ENCODE measurements at places on chromosomes 5 and 9. TPM values are rescaled to one million over a fixed set of nuclear protein-coding genes. Genes with fewer than 3 reads are reported as not detected.

Gene TMEM174
- total RNA-seq, result not detected

GRCh38 chr5:134090522-134090921 is 24.0 kb upstream of the TCF7 start:
- peaks cover 22% of the 10 kb centered on the region for H3K4me1 ChIP-seq
- no peaks in the 10 kb centered on the region for H3K36me3 ChIP-seq
- DNase-seq, result no peak
- no peak overlapping the region for H3K4me3 ChIP-seq
- H3K27me3 ChIP-seq, result no peaks in the 10 kb centered on the region

Gene DTWD2
- total RNA-seq, result 3.5 TPM

Gene ZNF367
- 4.3 TPM for total RNA-seq

Gene RFESD
- 2.4 TPM for total RNA-seq

DNA sequence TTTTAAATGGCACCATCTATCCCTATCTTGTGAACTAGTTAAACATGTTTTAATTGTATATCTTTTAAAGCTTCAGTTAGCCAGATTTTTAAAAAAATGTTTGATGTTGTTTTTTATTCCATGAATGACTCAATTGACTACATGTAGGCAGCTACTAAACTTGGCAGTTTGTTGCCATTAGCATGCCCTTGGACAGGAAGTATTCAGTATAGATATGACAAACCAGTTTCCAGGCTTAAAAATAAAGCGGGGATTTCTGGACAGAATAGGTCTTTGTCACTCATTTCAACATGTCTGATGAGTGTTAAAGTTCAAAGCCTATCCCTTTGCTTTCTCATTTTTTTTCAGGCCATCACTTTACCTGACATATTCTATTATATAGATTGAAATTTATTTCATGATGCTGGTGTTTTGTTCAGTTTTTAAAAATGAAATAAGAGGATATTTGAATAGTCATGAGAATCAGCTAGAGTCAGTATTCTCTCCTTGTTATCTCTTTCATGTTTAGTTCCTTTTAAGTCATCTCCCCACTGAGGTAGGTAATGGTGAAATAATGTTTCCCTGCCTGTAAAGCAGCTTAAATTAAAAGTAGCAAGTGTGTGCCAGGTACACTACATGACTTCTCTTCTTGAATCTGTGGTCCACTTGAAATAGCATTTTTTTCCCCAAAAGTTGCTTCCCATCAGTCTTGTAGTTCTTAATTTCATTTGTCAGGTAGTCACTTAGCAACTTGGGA is 11.9 kb downstream of the TNFAIP8 start:
- no peak for DNase-seq
- no peaks in the 10 kb centered on the region for H3K27me3 ChIP-seq
- H3K4me1 ChIP-seq, result peaks cover 89% of the 10 kb centered on the region
- H3K4me3 ChIP-seq, result peak overlapping the region; percentile 71
- peak overlapping the region; percentile 84 for H3K27ac ChIP-seq
- peaks cover 56% of the 10 kb centered on the region for H3K36me3 ChIP-seq

DNA sequence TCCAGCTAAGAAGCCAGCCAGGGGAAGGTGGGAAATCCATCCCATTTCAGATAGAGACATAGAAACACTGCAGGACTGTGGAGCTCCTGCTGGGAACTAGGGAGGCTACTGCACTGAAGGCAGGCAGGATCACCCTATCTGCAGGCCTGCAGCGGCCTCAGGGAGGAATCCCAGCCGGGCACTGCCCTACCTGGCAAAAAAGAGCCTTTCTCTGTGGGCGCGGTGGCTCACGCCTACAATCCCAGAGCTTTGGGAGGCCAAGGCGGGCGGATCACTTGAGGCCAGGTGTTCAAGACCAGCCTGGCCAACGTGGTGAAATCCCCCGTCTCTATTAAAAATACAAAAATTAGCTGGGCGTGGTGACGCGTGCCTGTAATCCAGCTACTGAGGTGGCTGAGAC is 71.4 kb upstream of the PHYKPL start:
- H3K36me3 ChIP-seq, result no peaks in the 10 kb centered on the region
- H3K4me1 ChIP-seq, result no peaks in the 10 kb centered on the region
- no peak overlapping the region for H3K27ac ChIP-seq
- no peak for DNase-seq

DNA sequence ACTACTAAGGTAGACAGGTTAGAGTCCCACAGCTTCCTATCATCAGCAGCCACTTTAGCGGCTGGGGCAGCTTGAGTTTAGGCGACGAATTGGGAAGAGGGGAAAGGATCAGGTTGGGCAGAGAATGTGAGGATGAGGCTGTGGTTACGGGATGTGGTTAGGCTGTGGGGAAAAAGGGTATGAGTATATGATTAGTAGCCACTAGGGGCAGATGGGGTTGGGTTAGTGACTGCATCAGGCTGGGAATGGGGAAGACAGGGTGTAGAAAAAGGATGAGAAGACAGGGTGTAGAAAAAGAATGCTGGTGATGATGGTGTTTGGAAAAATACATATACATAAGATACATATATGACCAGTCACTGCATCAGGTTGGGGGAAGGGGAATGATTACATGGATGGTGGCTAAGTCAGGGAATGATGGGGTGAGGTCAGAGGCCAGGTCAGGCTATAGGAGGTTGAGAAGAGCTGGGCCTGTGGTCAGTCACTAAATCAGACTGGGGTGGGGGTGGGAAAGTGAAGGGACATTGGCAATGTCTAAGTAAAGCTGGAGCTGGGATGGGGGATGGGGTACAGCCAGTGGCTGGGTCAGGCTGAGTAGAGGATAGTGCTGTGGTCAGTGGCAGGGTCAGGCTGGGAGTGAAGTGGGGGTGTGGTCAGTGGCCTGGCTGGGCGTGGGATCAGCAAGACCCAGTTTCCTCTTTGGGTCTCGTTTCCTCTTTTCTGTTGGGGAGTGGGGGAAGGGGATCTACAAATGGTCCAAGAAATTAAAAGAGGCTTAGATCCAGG is 2.1 kb downstream of the TLN1 start:
- DNase-seq, result no peak
- no peak overlapping the region for H3K4me3 ChIP-seq
- H3K27me3 ChIP-seq, result no peaks in the 10 kb centered on the region
- H3K27ac ChIP-seq, result no peak overlapping the region
